ENCODE measurements at places on chromosomes 1 and 21.

- DNase-seq: no peak
Observed at GRCh38 chr1:248625971-248626370, 8.9 kb downstream of the OR2T11 start.

- no peak for DNase-seq
Observed at GRCh38 chr1:3483801-3484444, 29.5 kb downstream of the ARHGEF16 start.

- no peak for DNase-seq
Observed at GRCh38 chr1:15154480-15155036, 1.0 kb downstream of the TMEM51 start.

GRCh38 chr1:8831340-8831739, 13.9 kb upstream of the RERE start:
- DNase-seq: no peak

DNA sequence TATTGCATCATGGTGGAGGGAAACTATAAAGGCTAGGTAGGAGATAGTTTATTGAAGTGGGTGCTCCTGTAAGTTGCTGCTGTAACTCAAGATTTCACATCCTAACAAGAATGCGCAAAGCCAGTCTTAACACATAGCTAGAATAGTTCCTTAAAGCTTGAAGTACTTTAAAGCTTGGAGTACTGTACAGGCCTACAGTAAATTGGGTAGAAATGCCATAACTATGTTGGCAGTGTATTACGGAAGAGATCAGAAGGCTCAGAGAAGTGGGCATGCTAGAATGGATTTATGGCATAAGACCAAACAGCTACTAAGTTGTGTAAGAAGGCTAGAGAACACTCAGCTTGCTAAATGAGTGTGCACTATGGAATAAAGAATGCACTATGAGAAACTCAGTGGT, 44.5 kb downstream of the DMRTA2 start:
- DNase-seq: no peak

DNA sequence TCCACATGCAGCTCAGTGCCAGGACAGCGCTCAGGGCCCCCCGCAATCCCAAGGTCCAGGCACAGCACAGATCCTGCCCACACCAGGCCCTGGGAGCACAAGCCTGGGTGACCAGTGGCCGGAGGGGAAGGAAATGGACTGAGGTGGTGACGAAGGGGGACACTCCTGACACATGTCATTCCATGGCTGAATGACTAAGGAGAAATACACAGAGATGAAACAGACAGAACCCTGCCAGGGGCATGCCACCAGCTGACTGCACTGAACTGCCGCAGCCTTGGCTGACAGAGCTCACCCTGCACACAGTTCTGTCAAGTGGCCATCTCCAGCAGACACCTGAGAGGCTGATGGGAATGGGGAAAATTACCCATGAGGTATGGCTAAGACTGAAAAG, 56.1 kb downstream of the HSF2BP start:
- DNase-seq: no peak

- no peak for DNase-seq
Observed at GRCh38 chr1:9452516-9453140, 86.6 kb upstream of the SLC25A33 start.

GRCh38 chr1:215094381-215094780, 11.8 kb downstream of the KCNK2 start:
- no peak for DNase-seq

DNA sequence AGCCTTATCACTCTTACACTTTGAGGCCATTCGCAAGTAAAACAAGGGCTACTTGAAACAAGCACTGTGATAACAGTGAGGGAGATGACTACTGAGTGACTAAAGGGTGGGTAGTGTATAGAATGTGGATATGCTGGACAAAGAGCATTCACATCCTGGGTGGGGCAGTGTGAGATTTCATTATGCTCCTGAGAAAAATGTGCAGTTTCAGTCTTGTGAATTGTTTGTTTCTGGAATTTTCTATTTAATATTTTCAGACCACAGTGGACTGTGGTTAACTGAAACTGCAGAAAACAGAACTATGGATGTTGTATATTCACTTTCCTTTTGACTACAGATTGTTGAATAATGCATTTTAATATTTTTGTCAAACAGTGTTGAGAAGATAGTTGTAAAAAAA, 25.1 kb upstream of the B3GALT2 start:
- DNase-seq: no peak

GRCh38 chr1:46533179-46533864, 18.1 kb downstream of the KNCN start:
- peak; percentile 52 for DNase-seq

DNA sequence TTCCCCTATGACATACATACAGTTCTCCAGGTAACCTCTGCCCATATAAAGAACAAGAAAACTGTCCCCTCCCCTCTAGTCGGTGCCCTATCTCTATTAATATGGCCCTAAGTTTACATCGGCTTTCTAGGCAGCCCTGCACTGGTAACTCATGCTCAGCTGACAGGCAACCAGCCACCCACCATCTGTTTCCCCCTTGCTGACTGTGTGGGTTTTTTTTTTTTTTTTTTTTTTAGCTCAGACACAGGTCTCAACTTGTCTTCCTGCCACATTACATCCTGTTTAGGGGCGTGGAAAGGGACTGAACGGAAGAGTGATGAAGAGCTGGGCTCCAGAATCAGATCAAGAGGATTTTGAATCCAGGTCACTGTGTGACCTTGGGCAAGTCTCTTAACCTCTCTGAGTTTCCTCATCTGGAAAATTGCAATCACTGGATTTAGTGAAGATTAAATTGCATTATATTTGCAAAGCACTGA, 14.0 kb downstream of the LAPTM5 start:
- DNase-seq: no peak

DNA sequence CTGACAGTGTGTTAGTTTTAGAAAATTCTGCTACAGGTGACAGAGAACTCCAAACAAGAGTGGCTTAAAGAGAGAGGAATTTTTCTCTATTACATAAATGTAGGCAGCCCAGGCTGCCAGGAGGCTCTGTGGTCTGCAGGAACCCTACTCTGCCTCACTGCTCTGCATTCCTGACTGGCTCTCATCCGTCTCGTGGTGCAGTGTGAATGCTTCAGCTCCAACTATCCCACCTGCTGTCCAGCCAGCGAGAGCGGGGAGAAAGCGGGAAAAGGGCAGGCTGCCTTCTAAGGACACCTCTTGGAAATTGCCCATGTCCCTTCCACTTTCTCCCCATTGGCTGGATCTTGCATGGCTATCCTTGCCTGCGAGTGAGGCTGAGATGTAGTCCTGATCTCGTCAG, 131.3 kb downstream of the PEX14 start:
- no peak for DNase-seq

DNA sequence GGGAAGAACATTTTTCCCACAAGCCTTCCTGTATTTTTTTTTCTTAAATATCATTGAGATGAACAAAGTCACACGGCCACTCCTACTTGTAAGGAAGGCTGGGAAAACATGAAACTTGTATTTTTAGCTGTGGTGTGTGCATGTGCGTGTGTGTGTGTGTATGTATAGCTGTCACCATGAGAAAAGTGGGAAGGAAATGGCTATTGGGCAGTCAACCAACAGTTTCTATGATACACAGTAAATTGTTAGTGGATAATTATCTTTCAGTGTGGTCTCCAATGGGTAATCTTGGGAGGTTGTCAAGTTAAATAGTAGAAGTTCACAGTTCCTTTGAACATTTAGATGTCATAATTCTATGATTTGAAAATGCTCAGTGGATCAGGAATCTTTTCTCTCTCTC, 132.7 kb upstream of the USP24 start:
- DNase-seq: no peak

GRCh38 chr1:229092377-229093237, 178.3 kb upstream of the RAB4A start:
- no peak for DNase-seq

GRCh38 chr1:34851431-34852105, 8.0 kb downstream of the SMIM12 start:
- no peak for DNase-seq

- no peak for DNase-seq
Observed at GRCh38 chr1:15680561-15681348, 3.4 kb upstream of the PLEKHM2 start.

GRCh38 chr1:17104782-17105181, 14.5 kb downstream of the PADI2 start:
- no peak for DNase-seq

- DNase-seq: no peak
Observed at GRCh38 chr21:38042246-38042645, 126.0 kb upstream of the KCNJ6 start.

DNA sequence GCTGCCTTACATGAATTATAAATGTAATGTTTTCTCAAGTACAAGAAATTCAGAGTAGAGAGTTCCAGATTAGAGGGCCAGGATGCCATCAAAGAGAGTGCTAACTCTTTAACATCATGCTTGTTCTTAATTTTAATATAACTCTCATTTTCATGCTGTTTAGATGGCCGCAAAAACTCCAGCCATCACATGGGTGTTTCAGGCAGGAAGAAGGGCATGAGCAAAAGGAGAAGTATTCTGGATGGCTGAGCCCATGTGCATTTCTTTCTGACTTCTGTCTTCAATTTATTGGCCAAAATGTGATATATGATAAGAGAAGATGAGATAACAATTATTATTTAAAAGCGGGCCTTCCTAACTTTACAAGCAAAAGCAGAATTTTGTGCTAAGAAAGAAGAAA, 1328.6 kb downstream of the MRPL39 start:
- DNase-seq: no peak

GRCh38 chr1:114002492-114003239, 23.4 kb downstream of the OLFML3 start:
- no peak for DNase-seq

- no peak for DNase-seq
Observed at GRCh38 chr1:2556678-2557481, 709 bp downstream of the TNFRSF14 start.

GRCh38 chr1:162412002-162412401, at the start of gene SH2D1B:
Gene SH2D1B, minus strand, starts transcription at chr1:162412136. Its CDS starts 120 bp downstream, at chr1:162412016.
- no peak for DNase-seq

- no peak for DNase-seq
Observed at GRCh38 chr1:238530209-238530851, 639.6 kb upstream of the ZP4 start.

- no peak for DNase-seq
Observed at GRCh38 chr1:209736490-209737117, 19.2 kb upstream of the TRAF3IP3 start.

GRCh38 chr1:109556563-109556962, 8.1 kb downstream of the GNAI3 start:
- no peak for DNase-seq

Data from amygdala (tissue), 56 donors.